Activated CD8-positive, alpha-beta memory T cell treated with anti-CD3 and anti-CD28 coated beads, Interleukin-2, amount 10 ng/mL, durations not matched to agents 7 days and 5 days (primary cell): ENCODE measurements at places on chromosomes 2 and 18.

DNA sequence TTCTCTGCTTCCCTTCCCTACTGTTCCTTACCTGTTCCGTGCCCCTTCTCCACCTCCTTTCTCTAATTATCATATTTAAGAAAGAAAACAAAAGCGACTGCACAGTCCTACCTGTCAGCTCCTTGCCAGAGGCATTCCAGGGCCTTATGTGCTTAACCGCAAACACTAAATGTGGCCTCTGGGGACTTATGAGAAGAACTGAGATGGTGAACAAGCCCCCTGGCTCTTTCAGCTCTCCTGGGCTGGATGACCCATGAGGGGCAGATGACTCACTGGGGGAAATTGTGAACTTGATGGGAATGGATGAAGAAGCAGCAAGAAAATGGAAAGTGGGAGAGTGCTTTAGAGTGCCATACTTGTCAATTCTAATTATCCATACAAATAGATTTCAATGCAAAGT lies 106.3 kb upstream of the LYPD1 start:
- DNase-seq, result no peak

DNA sequence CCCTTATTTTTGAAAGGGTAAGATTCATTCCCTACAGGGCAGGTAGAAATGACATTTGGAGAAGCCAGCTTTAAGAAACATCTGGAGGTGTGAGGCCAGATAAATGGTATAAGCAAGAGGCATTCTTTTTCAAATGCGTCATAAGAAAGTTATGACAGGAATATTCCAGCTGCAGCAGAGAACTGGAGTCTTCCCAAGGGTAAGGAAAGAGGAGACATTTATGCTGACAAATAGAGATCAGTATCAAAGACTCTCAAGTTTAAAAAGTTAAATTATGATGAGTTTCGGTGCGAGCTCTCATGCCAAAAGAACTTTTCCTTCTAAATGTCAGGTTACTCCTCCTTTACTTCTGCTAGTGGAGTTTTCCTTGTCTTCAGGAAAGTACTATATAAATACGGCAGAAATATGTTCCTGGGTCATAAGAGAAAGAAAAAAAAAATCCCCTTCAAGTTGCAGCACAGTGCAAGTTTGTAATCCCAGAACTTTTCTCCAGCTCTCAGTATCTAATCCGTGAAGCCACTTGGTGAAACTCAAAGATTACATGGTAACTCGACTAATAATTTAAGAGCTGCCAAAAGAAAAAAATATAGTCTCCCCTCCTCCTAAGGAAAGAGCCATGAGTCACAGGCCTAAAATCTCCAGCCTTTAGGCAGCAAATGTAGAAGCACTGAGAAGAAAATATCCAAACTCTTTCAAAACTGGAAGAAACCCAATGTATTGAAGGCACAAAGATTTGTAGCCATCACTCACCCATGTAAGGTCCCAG lies 428.1 kb downstream of the MEIS1 start:
- DNase-seq, result no peak

DNA sequence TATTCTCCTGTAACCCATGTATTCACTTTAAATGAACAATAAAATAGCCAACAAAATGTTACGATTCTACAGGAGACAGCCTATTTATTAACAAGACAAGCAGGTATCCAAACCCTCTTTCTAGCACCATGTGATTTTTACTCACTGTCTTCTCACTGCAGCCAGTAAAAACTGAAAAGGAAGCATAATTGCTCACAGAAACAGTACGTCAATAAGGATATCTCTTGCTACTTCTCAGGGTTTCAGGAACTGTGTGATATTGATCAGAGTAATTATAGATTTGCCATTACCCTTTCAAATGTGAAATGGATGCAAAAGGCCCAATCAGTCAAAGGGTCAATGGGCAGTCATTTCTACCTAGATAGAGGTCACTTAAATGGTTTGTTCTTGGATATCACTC lies 1473.8 kb upstream of the DDX18 start:
- DNase-seq, result no peak

- DNase-seq, result peak; percentile 3
These were observed 480.0 kb upstream of the HS6ST1 start for GRCh38 chr2:128798502-128799283.

DNA sequence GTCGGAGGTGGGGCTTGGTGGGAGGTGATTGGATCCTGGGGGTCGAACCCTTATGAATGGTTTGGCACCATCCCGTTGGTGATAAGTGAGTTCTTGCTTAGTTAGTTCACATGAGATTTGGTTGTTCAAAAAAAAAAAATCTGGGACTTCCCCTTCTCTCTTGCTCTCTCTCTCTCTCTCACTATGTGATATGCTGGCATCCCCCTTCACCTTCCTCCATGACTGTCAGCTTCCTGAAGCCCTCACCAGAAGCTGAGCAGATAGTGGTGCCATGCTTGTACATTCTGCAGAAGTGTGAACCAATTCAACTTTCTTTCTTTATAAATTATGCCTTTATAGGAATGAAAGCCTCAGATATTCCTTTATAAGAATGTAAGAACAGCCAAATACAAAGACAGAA lies 269.7 kb upstream of the APCDD1 start:
- no peak for DNase-seq

DNA sequence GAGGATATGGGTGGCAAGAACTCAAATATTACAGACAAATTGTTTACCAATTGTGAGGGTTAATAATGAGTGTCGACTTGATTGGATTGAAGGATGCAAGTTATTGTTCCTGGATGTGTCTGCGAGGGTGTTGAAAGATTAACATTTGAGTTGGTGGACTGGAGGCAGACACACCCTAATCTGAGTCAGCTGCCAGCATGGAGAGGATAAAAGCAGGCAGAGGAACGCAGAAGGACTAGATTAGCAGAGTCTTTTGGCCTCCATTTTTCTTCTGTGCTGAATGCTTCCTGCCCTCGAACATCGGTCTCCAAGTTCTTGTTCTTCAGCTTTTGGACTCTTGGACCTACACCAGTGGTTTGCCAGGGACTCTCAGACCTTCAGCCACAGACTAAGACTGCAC lies 1503.7 kb downstream of the LRP1B start:
- DNase-seq, result no peak

DNA sequence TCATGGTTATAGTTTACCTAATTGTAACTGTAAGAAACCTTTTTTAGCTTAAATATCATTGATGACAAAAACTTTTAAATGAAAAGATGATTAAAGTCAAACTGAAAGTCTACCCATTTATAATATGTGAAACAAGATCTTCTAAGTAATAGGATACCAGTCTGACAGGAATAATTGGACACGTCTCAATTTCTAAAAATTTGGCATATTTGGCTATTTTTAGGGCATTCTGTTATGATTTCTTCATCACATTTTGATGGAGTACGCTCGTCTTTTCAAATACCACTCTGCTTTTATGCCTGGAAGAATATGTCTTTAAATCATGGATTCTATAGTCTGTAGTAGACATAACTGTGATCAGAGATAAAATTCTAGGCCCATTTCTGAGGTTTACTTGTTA lies 1.3 kb downstream of the R3HDM1 start:
- no peak for DNase-seq

GRCh38 chr2:172253190-172254052 lies 150.7 kb upstream of the DLX2 start:
- DNase-seq, result peak; percentile 67

DNA sequence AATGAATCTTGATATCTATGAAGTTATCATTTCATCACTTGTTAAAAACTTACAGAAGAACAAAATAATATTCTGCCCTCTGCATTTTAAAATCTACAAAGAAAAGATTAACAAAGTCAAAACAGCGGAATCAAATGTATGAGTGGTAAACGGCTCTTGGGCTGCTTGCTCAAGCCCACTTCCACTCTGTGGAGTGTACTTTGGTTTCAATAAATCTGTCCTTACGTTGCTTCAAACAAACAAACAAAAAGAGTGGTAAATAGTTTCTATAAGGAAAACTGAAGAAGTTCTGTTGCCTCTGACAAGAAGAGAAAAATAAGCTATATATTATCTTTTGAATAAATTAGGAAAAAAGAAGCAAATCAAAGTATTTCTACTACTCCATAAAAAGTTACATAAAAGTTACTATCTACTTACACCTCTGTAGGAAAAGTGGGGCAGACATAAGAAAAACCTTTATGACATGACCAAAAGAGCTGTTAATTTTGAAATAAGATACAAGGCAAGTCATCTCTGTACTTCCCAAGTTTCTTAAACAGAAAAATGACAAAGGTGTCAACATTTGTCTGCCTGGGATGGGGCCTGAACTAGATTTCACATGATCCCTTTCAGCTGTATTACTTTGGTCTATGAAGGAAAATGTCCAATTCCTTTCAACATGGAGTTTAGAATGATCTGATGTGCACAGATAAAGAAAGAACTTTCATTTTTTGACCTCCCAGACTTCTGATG lies 56.5 kb downstream of the MGAT4A start:
- no peak for DNase-seq

DNA sequence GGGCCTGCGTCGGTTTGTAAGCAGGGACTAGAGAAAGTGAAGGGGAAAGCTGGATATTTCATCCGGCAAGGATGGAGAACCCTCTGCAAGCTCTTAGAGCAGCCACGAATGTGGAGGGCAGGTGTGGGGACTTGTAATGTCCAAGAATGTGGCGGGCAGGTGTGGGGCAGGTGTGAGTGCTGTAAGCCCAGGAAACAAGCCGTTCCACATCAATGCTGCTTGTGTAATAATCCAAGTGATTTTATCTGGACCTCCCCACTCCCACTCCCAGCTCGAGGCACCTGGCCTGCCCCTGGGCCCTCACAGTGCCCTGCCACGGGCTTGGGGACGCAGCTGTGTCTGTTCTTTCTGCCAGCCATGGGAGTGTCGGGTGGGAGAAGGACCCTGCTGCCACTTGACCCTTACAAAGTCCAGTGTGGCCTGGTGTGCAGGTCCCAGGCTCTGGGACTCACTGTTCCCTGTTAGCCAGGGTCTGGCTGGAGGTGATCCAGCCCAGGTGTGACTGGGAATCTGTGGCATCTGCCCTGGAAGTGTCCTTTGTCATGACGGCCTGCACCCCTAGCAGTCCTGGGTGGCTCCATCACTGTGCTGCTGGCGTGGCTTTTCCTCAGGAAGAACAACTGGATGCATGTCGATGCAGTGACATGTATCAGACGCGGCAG lies 42.8 kb downstream of the SOX11 start:
- no peak for DNase-seq

GRCh38 chr18:60047556-60047955 lies 147.8 kb downstream of the PMAIP1 start:
- no peak for DNase-seq

DNA sequence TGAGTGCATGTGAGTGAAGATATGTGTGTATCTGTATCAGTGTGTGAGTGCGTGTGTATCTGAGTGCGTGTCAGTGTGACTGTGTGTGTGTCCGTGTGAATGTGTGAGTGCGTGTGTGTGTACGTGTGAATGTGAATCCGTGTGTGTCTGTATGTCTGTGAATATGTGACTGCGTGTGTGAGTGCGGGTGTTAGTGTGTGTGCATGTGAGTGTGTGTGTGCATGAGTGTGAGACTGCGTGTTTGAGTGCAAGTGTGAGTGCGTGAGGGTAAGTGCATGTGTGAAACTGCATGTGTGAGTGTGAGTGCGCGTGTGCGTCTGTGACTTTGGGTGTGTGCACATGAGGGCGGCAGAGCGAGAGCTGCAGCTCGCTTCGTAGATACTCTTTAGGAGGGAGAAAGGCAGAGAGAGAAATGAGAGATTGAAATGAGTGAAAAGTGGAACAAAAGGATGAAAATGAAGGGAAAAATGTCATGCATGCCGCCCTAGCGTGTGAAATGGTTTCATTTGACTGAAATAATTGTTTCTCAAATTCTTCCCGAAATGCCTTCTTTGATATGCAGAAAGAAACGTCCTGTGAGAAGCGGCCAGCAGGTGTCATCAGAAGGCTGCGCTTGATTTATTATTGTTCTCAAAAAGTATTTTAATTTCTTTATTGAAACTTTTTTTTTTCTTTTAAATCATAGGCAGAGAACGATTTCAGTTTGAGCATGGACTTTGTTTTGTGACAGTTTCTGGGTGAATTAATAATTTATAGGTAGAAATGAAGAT lies 25.6 kb downstream of the ZNF407 start:
- no peak for DNase-seq

DNA sequence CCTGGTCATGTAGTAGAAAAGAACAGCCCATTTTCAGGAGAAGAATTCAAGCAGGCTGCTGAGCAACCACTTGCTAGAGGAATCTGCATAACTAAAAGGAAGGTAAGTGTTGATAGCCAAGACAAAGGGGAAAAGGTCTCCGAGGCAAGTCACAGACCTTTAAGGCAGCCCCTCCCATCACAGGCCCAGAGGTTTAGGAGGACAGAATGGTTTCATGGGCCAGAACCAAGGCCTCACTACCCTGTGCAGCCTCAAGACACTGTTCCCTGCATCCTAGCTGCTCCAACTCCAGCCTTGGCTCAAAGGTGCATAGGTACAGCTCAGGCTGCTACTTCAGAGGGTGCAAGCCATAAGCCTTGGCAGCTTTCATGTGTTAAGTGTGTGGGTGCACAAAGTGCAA lies 238.6 kb upstream of the CYP26B1 start:
- DNase-seq, result no peak

DNA sequence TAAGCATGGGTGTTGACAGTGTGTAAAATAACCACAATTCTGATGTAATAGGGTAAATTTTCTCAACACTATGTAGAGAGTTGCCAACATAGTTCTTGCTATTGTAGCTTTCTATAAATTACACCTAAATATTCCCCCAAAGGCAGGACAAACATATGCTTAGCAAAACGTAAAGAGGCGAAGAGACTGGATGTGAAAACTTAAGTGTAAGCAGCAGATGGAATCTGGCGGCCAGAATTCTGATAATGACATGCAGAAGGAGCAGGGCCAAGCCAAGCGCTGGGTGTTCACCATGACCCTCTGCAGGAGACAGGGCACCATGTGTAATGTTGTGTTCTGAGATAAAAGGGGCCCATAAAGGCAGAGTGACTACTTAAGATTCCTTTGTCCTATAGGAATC lies 105.2 kb upstream of the ZNF521 start:
- no peak for DNase-seq

- no peak for DNase-seq
These were observed 6.0 kb downstream of the COMMD1 start for GRCh38 chr2:61911510-61911909.

- no peak for DNase-seq
These were observed 132.6 kb downstream of the SEPTIN10 start for GRCh38 chr2:109481196-109481555.

GRCh38 chr2:6866275-6866671 lies 566 bp upstream of the CMPK2 start:
- peak; percentile 75 for DNase-seq

- peak; percentile 69 for DNase-seq
These were observed 53.0 kb upstream of the ALPP start for GRCh38 chr2:232325324-232326273.

DNA sequence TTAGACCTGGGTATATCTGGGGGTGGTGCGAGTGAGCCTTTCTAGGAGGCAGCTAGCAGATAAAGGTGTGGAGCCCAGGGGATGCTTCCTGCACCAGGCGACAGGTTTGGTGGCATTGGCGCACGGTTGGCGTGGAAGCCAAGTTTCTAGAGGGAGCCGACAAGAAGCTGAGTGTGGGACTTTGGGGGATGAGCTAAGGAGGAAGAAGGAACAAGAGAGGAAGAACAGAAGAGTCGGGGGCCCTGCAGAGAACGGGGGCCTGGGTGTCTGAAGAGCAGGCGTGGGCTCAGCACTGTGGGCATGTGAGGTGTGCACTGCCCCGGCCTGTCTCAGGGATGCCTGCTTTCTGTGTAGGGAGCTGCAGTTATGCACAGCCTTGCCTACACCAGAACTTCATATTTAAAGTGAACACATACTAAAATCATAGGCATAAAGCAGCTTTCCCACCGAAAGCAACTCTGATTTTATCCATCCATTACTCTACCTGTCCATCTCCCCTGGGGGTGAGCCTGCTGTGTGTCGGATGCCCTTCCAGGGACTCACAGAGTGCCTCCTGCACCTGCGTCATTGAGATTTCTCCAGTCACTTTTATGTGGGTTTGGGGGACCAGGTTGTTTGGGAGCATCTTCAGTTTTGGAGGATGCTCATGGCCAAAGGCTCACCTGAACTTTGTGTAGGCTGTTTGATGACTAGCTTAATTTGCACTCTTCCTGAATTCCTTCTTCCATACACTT lies 149.7 kb downstream of the LDLRAD4 start:
- no peak for DNase-seq
